ENCODE measurements at places on chromosomes 4 and X.
A peak's percentile ranks its signal among the peaks of the same experiment; 100 is the strongest.

DNA sequence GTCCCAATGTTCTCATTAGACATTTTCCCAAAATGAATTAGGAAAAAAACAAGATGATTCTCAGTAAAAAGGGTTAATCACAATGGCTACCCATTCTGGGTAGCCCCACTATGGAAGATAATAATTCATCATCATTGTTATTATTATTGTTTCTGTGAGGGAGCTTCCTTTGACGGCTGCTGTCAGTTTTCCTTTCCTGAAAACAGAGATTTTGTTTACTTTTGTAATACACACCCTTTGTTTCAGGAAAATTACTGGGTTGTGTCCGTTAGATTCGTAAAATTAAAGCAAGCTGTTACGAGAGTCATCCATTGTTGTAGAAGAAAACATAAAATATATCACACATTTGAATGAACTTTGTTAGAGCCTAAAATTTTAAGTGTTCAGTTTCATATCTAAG is 192.9 kb upstream of the ANKRD50 start:
- DNase-seq: no peak

DNA sequence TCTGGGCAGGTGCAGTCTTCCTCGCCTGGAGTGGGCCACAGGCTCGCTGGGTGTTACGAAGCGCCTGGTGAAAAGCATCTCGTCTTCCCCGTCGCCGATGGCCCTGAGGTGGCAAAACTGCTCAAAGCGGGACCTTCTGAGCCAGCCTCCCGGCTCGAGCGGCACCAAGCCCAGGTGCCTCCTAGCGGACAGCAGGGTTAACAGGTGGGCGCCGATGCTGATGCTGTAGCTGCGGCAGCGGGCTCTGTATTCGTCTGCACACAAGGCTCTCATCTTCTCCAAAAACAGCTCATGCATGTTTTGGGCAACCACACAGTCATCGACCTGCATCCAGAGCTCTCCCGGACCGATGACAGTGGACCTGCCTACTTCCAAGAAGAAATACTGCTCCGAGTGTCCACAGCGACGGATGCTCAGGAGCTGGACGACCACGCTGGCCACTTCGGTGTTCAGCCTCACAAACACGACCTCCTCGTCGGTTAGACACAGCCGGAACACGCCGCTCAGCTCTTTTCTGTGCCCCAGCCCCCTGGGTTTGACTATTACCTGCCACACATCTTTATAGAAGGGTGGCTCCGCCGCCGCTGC is 1.2 kb downstream of the IRS4 start:
- no peak for DNase-seq

DNA sequence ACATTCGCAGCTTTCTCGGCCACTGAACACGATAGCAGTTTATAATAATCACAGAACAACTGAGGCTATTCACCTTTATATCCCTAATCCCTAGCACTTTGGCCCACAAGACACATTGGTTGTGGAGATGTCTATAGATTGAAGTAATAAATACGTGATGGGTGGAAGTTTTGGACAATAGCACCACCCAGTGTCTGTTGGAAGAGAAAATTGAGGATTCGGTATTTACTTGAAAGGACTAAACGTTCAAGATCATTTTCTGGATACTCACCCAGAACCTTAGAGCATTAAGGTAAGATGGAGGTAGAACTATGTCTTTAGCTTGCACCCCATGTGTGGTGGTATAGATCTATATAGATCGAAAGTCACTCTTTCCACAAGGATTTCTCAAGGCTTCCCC is 787 bp upstream of the TMSB15A start:
- DNase-seq: no peak

- no peak for DNase-seq
Observed at GRCh38 chr4:152979731-152980330, 43.7 kb downstream of the FHDC1 start.

DNA sequence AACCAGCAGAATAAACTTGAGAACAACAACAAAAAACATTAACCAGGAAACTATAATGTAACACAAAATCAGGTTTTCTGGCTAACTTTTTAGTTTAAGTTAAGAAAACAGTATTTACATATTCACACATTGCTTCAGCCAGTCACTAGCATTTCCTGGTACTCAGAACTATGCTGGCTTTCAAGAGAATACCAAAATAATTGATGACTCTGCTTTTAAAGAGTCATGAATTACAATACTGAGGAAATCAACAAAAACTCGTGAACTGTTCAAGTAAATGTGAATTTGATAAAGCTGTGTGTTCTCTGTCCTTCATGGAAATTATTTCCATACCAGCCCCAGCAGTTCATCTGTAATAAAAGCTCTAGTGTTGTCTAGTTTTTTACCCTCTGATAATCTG is 27.4 kb downstream of the PRSS12 start:
- DNase-seq: no peak

- DNase-seq: no peak
Observed at GRCh38 chr4:109419679-109420078, 13.9 kb upstream of the SEC24B start.

GRCh38 chrX:35406386-35406785 is 391.8 kb upstream of the MAGEB16 start:
- no peak for DNase-seq

- DNase-seq: no peak
Observed at GRCh38 chr4:149489321-149489720, 326.3 kb downstream of the IQCM start.

- DNase-seq: peak; percentile 41
Observed at GRCh38 chrX:19811807-19812604, 75.4 kb downstream of the SH3KBP1 start.

DNA sequence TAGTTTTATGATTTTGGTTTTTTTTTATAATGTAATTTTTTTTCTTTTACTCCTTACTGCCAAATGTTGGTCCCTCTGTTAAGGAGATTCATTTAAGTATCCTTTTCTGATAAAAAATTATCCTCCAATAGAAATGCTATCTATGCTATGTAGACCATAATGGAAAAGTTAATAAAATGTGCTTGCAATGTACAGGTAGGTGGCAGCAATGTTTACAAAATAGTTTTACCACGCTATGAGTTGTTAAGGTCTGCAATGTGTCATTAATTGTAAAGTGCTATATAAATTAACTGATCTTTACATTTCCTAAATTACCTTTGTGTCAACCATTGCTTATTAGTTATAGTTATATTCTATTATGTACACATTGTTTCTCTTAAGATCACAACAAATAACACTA is 3.8 kb upstream of the CENPC start:
- DNase-seq: no peak
